EH (cell line): ENCODE measurements at places on chromosomes 13 and 19.

DNA sequence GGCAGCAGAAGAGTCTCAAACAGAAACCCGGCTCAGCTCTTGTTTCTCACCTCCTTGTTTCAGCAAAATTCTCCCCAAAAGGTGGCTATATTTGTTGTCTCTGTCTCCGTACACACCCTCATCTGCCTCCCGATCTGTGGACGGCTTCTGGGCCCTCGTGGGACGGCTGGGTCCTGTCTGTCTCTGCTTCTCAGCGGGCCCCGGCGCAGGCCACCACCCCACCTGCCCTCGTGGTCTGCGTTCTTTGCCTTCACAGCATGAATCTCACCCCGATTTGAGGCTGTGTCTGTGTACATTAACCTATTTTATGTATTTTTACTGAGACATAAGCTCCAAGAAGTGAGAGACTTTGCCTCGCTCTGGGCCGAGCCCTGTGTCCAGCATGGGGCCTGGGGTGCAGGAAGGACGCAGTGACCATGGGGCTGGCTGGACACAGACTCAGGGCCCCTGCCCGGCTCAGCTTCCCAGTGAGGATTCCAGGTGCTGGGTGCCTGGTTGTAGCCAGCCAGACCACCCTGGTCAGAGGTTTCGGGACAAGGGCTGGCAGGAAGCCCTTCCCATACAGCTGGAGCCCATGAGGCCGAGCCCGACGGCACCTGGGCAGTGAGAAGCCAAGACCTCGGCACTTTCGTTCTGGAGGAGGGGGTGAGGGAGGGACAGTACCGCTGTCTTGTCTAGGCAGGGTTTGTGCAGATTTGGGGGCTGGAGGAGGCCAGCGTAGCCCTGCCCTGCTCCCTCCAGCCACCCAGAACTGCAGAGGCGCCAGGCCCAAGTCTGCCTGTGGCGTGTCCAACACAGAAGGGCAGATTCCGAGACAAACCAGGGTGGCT, 78.5 kb upstream of the MCF2L start:
- no peak for DNase-seq

GRCh38 chr13:66218583-66218982, 1011.6 kb downstream of the PCDH9 start:
- no peak for DNase-seq

DNA sequence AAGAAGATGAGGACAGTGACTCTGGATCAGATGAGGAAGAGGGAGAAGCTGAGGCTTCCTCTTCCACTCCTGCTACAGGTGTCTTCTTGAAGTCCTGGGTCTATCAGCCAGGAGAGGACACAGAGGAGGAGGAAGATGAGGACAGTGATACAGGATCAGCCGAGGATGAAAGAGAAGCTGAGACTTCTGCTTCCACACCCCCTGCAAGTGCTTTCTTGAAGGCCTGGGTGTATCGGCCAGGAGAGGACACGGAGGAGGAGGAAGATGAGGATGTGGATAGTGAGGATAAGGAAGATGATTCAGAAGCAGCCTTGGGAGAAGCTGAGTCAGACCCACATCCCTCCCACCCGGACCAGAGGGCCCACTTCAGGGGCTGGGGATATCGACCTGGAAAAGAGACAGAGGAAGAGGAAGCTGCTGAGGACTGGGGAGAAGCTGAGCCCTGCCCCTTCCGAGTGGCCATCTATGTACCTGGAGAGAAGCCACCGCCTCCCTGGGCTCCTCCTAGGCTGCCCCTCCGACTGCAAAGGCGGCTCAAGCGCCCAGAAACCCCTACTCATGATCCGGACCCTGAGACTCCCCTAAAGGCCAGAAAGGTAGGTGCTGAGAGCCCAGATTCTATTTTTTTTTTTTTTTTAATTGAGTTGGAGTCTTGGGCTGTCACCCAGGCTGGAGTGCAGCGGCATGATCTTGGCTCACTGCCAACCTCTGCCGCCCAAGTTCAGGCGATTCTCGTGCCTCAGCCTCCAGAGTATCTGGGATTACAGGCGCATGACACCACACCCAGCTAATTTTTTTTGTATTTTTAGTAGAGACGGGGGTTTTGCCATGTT, 2.3 kb downstream of the PPP1R15A start:
- DNase-seq, result peak; percentile 83

- peak; percentile 27 for DNase-seq
Observed at GRCh38 chr13:59745392-59745788, 418.3 kb downstream of the DIAPH3 start.

- DNase-seq, result no peak
Observed at GRCh38 chr13:35499196-35499662, 22.7 kb upstream of the MAB21L1 start.

GRCh38 chr19:28500982-28501630, 711.8 kb downstream of the UQCRFS1 start:
- DNase-seq, result no peak

DNA sequence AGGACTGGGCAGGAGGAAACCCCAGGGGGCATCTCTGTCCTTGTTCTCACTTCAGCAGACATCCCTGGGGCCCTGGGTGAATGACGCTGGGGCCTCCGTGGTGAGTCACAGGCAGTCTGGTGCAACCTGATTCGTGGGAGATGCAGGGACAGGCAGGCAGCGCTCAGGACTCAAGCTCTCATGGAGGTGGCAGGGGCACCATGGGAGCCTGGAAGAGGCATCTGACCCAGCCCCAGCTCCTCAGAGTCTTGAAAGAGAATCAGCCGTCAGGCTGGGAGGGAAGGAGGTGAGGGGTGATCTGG, 14.0 kb upstream of the PTOV1 start:
- DNase-seq, result no peak

DNA sequence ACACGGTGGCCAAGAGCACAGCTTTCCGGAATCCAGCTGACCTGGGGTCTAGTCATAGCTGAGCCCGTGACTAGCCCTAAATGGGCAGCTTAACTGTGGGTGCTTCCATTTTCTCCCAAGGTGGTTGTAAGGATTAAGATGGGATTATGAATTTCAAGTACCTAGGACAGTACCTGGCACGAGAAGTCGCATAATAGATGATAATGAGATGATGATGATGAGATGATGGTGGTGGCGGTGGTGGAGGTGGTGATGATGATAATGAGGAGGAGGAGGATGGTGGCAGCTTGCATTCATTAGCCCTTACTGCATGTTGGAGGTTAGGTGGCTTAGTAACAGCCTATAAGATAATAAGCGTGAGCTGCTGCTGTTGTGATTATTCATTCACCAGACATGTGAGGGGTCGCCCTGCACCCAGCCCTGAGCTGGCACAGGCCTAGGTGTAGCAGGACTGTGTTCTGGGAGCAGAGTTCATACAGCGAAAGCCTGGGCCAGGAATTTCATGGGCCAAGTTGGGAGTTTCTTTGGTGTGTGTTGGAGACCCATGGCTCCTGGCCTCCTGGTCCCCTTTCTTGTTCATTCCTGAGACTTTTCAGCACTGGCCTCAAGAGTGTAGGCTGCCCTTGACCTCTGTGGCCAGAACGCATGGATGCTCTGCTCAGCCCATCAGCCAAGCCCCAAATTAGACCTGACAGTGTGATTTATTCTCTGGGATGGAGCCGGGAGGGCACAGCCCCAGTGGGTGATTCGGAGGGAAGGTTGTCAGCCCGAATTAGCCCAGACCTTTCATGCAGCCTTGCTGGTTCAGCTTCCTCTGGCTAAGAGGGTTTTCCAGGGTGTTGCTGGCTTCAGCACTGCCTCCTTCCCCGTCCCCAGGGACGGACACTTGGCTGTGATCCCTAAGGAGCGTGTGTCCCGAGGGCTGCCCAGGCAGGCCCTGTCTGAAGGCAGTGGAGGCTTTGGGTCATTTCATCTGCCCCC, 128.8 kb downstream of the SIPA1L3 start:
- DNase-seq, result peak; percentile 87

DNA sequence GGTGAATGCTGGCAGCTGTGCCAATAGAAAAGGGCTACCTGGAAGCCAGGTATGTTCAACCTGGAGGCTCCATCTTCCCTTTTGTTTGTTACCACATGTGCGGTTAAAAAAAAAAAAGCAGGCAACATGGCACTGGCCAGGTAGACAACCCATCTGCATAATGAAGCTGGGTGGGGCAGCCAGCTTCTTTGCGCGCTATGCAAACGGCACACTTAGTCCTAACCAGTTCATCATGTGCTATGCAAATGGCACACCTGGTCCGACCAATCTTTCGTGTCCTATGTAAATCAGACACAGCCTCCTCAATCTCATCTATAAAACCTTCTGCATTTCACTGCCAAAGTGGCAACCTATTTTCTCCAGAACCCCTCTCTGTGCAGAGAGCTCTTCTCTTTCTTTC, 11.3 kb upstream of the IGSF23 start:
- no peak for DNase-seq

DNA sequence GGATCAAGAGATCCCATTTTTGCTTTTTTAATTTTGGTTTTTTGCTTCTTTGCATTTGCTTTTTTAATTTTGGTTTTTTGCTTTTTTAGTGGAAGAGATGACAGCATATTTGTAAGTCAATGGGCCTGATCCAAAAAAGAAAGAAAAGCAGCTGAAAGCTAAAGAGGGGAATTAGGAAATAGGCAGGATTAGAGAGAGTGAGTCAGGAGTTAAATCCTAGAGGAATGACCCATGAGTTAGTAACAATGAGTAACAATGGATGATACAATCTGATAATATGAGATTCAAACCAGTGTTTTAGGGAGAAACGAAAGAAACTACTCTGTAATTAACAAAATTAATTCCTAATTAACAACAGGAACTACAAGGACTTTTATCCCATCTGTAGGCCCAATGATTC, 111.2 kb upstream of the SGCG start:
- DNase-seq, result peak; percentile 72

DNA sequence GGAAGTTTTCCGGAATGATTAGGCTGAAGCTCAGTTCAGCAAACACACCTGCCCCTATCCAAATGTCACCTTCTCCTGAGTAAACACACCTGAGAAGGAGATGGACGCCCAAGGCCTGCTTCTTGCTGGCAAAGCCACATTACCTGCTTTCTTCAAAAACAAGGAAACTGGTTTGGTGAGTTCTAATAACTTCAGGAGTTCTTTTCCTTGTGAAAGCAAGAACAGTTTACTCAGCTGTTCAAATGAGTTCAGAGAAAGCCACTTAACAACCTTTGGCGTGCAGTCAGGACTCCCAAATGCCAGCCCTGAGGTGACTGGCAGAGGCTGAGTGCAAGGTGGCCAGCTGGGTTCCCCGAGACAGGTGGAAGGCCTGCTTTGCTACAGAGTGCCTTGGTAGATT, 160.5 kb downstream of the STK24 start:
- no peak for DNase-seq

DNA sequence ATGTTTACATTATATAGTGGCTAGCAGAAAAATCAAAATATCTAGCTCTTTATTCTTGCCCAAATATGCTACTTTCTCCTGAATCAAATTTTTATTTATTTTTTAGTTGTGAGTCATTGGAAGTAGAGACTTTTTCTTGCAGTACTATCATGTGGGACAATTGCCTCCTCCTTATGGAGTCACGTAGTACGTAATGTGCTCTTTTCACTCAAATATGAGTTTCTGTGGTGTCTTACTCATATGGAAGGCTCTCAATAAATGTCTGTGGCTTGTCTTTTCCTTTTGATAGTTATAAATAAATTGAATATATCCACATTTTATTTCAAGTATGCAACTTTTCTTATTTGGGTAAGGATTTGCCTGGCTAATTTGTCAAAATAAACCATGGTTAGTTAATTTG, 1411.0 kb upstream of the SLC10A2 start:
- no peak for DNase-seq

DNA sequence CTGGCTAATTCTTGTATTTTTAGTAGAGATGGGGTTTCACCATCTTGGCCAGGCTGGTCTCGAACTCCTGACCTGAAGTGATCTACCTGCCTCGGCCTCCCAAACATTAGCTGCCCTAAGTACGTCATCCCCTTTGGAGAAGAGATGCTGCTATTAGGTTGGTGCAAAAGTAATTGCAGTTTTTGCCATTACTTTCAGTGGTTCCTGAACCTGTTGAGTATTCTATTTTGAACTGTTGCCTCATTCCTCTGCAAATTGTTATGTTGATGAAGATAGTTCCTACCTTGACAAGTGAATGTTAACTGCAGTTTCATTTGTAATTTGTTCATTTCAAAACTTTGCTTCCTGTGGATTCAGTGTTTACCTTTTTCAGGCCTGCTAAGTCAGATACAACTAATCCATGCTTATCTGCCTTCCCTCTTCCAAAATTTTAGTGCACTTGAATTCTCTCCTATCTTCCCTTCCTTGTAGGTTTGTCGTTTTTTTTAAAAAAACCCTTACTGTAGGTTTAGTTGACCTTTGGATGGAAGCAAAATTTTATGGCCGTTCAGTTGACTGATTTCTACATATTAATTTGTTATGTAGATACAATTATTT, 24.0 kb downstream of the ZMYM2 start:
- DNase-seq, result no peak

- DNase-seq, result no peak
Observed at GRCh38 chr13:45847554-45848224, 3.9 kb downstream of the SIAH3 start.

- peak; percentile 48 for DNase-seq
Observed at GRCh38 chr13:33168321-33168960, 117.1 kb downstream of the STARD13 start.

GRCh38 chr13:37621811-37622361, 23.3 kb upstream of the POSTN start:
- peak; percentile 67 for DNase-seq

- no peak for DNase-seq
Observed at GRCh38 chr13:29582171-29582570, 13.3 kb downstream of the SLC7A1 start.

DNA sequence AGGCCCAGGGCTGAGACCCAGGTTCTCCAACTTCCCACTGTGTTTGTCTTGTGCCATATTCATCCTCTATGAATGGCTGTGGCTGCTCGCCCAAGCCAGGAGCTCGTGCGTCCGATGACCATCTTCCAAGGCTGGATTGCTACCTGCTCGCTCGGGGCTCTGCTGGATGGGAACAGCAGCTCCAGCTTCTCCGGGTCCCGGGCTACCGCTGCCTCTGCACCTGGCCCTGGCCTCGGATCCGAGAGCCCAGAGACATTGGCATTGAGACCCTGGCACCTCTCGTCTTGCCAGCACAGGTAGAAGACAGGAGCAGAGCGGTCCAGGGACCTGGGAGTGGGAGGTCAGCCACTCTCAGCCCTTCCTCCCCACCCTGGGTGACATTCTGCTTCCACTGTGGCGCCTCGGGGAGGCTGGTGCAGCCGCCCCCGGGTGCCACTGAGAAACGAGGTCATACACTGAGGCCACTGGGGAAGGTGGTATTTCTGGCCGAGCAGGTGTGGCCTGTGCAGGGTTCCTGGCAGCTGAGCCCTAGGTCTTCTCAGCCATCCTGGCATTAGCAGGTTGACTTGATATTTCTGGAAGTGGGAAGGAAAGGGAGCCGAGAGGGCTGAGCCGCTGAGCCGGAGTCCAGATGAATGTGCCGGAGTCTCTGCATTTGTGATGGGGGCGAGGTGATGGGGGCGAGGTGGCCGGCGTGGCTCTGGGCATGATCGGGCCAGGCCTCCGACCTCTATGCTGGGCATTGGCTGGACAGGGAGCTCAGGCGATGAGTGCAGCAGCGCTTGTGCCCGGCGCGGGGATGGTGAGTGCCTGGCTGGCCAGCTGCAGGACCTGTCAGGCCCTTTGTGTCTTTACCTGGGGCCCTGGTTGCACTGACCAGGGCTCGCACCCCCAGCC, 18.6 kb downstream of the NDUFB7 start:
- DNase-seq, result no peak

GRCh38 chr19:15240515-15240914, 8.3 kb upstream of the EPHX3 start:
- DNase-seq, result no peak

GRCh38 chr13:72181661-72182060, 314.7 kb upstream of the DACH1 start:
- DNase-seq, result no peak
